Activated CD8-positive, alpha-beta memory T cell treated with anti-CD3 and anti-CD28 coated beads, Interleukin-2, amount 10 ng/mL, durations not matched to agents 7 days and 5 days (primary cell): ENCODE measurements at places on chromosomes 6 and 20.

- H3K4me1 ChIP-seq, result peaks cover 3% of the 10 kb centered on the region
- DNase-seq, result no peak
- no peak overlapping the region for H3K27ac ChIP-seq
- H3K36me3 ChIP-seq, result peaks cover 15% of the 10 kb centered on the region
- no peaks in the 10 kb centered on the region for H3K27me3 ChIP-seq
Measured at GRCh38 chr20:62040381-62040922, 25.2 kb downstream of the TAF4 start.

DNA sequence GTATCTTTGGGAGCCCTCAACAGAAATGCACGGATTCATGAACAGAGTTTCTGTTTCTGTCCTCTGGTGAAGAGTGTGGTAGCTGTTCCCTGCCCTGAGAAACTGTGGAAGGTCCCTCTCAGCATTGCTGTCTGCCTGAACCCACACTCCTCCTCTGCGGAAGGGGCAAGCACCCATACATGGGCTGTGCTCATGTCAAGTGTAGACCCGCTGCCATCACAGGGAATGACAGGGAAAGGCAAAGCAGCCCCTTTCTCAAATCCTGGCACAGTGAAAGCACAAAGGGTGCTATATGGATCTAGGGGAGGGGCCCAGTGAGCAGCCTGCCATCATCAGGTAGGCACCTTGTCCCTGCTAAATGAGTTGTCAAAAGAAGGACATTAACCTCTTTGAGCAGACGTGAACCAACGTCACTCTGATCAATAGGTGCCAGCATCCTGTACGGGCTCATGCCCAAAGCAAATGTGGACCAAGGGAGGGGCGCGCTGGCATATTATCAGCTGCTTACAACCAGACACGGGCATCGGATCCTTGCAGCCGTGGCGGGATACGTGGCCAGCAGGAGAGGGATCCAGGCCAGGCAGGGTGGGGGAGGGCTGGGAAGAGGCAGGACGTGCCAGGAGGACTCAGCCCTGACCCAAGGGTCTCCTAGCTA is 231.2 kb upstream of the PMEPA1 start:
- no peak overlapping the region for H3K27ac ChIP-seq
- no peaks in the 10 kb centered on the region for H3K27me3 ChIP-seq
- H3K4me3 ChIP-seq, result no peak overlapping the region
- DNase-seq, result no peak
- no peaks in the 10 kb centered on the region for H3K36me3 ChIP-seq

DNA sequence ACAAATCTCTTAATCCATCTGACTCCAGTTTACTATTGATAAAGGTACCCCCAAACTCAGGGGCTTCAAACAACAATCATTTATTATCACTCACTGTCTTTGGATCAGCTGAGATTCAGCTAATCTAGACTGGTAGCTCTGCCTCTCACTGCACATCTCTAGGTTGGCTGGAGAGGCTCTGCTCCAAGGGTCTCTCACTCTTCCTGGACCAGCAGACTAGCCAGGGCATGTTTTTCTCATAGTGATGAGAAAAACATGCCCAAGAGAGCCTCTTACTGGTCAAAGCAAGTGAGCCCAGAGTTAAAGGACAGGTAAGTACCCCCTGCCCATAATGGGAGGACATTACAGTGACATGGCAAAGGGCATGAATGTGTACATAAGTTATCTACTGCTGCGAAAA is 115.1 kb upstream of the BEND3 start:
- no peaks in the 10 kb centered on the region for H3K27me3 ChIP-seq
- no peak overlapping the region for H3K4me3 ChIP-seq
- no peak for DNase-seq

GRCh38 chr6:168343239-168344150 is 23.9 kb upstream of the DACT2 start:
- no peaks in the 10 kb centered on the region for H3K4me1 ChIP-seq
- no peak for DNase-seq
- H3K36me3 ChIP-seq, result no peaks in the 10 kb centered on the region
- peaks cover 10% of the 10 kb centered on the region for H3K27me3 ChIP-seq
- no peak overlapping the region for H3K27ac ChIP-seq

DNA sequence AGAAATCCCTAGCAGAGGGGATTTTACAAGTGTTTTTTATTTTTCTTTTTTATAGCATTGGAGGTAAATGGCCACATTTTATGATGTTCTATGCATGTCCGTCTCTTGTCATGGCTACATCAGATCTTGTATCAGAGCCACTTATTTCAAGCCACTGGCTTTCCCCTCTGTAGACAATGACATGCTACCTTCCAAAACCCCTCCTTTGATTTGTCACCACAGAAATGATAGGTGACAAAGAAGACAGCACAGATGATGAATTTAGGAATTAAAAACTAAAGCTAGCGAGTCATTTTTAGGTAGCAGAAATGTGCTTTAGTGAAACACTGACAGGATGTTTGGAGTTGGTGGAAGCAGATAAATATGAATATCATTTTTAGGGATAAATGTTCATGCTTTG is 20.8 kb downstream of the PLCB1 start:
- no peak overlapping the region for H3K4me3 ChIP-seq
- H3K27ac ChIP-seq, result no peak overlapping the region
- H3K36me3 ChIP-seq, result no peaks in the 10 kb centered on the region
- no peak for DNase-seq
- no peaks in the 10 kb centered on the region for H3K27me3 ChIP-seq

- H3K4me1 ChIP-seq, result no peaks in the 10 kb centered on the region
- no peak overlapping the region for H3K27ac ChIP-seq
- no peaks in the 10 kb centered on the region for H3K27me3 ChIP-seq
- H3K36me3 ChIP-seq, result peaks cover 27% of the 10 kb centered on the region
Measured at GRCh38 chr6:145798530-145798929, 16.1 kb downstream of the FBXO30 start.

DNA sequence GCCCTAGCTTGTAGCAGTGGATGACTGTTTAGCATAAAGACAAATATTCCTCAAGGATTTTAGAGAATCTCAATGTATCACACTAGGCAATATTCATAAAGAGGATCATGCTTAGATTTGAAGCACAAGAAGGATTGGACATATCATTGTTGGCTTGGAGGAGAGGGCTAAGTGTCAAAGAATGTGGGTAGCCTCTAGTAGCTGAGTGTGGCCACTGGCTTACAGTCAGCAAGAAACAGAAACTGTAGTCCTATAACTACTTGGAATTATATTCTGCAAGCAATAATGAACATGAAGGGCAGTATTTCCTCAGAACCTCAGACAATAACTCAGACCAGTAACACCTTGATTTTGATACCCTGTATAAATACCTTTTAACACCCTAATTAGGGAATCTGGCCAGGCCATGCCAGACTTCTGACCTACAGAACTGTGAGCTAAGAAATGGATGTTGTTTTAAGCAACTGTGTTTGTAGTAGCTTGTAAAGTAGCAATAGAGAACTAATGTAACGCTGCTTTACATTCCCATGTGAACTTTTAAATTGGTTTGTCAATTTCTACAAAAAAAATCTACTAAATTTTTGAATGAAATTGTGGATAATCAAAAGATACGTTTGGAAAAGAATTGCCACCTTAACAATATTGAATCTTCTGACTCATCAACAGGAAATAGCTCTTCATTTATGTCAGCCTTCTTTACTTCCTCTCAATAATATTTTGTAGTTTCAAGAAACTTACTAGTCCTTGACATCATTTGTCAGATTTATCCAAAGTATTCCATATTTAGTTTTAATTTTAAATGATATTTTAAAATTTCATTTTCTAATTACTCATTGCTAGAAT is 65.2 kb upstream of the RSPO3 start:
- H3K27ac ChIP-seq, result no peak overlapping the region
- DNase-seq, result no peak
- no peaks in the 10 kb centered on the region for H3K27me3 ChIP-seq

DNA sequence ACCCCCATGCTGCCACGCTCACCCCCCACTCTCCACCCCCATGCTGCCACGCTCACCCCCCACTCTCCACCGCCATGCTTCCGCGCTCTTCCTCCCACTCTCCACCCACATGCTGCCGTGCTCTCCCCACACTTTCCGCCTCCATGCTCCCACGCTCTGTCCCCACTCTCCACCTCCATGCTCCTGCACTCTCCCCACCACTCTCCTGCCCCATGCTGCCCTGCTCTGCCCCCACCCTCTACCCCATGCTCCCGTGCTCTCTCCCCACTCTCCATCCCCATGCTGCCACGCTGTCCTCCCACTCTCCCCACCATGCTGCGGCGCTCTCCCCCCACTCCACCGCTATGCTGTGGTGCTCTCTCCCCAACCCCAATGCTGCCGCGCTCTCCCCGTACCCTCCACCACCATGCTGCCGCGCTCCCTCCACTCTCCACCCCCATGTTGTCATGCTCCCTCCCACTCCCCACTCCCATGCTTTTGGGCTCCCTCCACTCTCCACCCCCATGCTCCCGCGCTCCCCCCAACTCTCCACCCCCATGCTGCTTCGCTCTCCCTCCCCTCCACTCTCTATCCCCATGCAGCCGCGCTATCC is 46.0 kb upstream of the PDE10A start:
- no peaks in the 10 kb centered on the region for H3K36me3 ChIP-seq
- H3K4me3 ChIP-seq, result no peak overlapping the region
- DNase-seq, result no peak
- H3K27me3 ChIP-seq, result no peaks in the 10 kb centered on the region
- H3K4me1 ChIP-seq, result no peaks in the 10 kb centered on the region

DNA sequence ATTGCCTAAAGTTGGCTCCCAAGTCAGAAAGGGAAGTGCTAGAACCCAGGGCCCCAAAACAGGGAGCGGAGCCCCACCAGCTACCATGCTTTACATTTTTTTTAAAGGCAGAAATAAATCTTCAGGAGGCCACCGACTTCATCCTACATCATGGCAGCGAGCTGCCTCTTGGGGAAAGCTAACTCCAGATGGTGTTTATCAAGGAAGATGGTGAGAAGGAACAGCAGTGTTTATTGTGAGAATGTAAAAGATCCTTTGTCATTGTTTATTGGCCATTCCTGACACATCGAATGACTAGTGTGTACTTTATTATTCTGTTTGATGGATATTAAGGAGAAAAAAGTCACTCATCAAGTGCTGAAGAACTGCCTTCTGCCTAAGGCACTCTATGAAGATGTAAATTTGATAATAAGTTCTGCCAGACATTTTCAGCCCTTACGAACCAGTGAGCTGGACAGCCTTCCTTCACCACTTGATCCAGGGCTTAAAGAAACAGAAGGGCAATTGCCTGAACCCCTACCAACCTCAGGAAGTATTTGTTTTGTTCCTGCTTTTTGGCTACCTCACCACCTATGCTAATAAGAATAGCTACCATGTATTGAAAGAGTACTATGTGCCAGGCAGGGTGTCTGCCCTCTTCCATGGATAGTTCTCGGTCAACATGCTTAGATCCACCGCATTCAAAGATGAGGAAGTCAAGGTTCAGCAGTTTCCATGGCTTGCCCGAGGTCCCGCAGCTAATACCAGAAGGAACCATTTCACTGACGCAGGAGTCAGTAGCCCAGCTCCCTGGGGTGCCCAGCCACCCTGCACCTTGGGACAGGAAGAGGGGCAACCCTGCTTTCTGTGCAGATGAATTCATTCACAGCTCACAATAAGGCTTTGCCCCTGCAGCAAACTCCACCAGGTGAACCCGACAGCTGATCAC is 194.7 kb upstream of the RREB1 start:
- DNase-seq, result no peak
- no peak overlapping the region for H3K4me3 ChIP-seq
- peaks cover 2% of the 10 kb centered on the region for H3K4me1 ChIP-seq
- no peaks in the 10 kb centered on the region for H3K36me3 ChIP-seq

- H3K4me1 ChIP-seq, result no peaks in the 10 kb centered on the region
- H3K27me3 ChIP-seq, result no peaks in the 10 kb centered on the region
- no peak for DNase-seq
Measured at GRCh38 chr6:2960935-2961334, 10.4 kb downstream of the SERPINB6 start.

DNA sequence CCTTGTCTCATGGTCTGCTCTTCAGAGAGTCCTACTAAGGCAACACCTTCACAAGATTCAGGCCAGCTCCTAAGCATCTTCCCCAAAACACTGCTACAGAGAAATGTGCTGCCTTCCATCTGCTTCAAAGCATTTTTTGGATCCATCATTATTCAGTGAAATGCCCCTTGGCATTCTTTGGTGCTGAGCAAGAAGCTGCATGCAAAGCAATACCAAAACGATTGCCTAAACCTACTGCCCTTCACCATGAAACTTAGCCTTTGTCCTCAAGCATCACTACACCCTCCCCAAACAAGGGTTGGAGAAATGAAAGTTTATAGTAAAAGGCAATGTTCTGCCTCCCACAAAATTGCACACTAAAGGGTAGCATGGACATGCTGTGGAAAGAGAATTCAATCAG is 93.5 kb downstream of the SNAP25 start:
- DNase-seq, result no peak
- no peak overlapping the region for H3K4me3 ChIP-seq
- H3K4me1 ChIP-seq, result peaks cover 2% of the 10 kb centered on the region

- DNase-seq, result no peak
- H3K27ac ChIP-seq, result no peak overlapping the region
- no peak overlapping the region for H3K4me3 ChIP-seq
Measured at GRCh38 chr6:120405947-120406346, 928.3 kb downstream of the TBC1D32 start.

- no peaks in the 10 kb centered on the region for H3K27me3 ChIP-seq
- no peaks in the 10 kb centered on the region for H3K36me3 ChIP-seq
- no peak for DNase-seq
- H3K27ac ChIP-seq, result no peak overlapping the region
Measured at GRCh38 chr20:38126146-38126921, 38.7 kb downstream of the TGM2 start.

DNA sequence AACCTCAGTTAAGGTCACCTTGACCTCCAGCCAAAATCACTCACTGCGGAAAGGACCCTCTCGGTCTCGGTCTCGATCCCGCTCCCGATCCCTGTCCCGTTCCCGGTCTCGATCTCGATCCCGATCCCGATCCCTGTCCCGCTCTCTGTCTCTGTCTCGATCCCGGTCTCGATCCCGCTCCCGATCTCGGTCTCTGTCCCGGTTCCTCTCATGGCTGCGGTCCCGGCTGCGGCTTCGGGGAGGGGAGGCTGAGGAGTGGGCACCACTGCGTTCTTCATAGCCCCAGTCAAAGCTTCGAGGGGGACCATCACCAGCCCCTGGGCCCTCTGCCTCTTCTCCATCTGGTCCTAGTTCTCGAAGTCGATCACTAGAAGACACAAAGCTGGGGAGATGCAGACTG is 4.3 kb downstream of the NELFE start:
- H3K4me3 ChIP-seq, result no peak overlapping the region
- no peaks in the 10 kb centered on the region for H3K27me3 ChIP-seq
- no peak for DNase-seq
- H3K27ac ChIP-seq, result no peak overlapping the region
